KBM-7 (cell line): ENCODE measurements at places on chromosomes 2 and 18.

DNA sequence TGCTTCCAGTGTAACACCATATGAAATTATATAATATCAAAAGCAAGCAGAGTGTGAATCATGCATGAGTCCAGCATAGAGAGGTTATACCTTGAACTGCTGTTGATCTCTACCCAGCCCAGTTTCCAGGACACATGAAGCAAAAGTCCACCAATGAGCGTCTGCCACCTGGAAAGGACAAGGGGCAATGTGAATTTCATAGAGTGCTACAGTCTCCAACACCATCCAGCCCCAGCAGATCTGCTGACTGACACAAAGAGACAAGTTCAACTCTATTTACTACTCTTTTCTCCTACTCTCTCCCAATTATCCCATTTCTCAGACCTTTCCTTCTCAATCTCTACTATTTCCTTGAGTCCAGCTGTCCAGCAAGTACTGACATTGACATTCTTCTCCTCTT, 31.8 kb upstream of the RIOK3 start:
- no peak for DNase-seq

DNA sequence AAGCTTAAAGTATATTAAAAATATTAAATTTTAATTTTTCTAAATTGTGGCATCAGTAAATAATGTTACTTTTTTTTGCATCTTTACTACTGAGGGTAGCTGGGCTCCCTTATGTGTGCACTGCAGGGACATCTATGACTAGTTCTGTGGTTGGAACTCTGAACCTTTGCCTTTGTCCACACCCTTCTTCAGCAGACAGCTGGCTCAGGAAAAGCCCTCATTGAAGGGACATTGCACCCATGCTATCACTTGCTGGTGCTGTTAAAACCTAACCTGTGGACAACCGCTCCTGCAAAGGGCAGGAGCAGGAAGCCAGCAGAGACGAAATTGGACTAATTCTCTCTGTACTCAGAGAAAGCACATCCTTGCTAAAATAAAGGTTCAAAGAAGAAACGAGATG, 30.1 kb downstream of the MOCOS start:
- DNase-seq, result no peak

DNA sequence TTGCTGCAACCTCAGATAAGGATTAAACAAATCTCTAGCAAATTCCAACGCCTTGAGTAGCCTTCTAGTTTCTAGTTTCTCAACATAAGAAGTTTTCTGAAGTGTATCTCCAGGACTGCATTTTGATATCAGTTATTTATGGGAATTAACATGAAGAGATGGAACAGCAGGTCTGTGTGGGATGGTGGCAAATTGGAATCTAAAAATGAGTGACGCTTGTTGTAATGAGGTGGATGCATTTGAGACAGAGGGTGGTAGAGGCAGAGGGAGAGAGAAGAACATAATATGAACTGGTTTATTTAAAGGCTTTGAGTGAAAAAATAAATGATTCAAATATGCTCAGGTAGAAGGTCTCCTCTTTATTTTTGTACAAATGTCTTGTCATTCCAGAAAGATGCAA, 446.8 kb upstream of the GCFC2 start:
- DNase-seq, result no peak

DNA sequence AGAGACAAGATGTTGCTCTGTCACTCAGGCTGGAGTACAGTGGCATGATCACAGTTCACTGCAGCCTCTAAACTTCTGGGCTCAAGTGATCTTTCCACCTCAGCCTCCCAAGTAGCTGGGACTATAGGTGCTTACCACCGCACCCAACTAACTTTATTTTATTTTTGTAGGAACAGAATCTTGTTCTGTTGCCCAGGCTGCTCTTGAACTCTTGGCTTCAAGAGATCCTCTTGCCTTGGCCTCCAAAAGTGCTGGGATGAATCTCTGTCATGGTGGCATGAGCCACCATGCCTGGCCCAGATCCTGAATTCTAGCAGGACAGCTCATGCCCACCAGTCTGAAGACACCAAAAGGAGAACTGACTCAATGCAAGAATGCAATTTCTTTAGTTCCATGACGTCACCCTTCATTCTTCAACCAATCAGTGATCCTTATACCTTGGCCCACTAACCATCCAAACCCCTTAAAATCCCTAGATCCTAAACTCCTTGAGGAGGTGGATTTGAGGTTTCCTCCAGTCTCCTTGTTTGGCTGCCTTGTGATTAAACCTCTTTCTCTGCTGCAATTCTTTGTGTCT, 25.6 kb upstream of the CXXC1 start:
- no peak for DNase-seq

GRCh38 chr2:9690252-9690651, 59.5 kb upstream of the YWHAQ start:
- DNase-seq, result peak; percentile 36

GRCh38 chr2:37469126-37469525, 124.7 kb downstream of the QPCT start:
- no peak for DNase-seq

GRCh38 chr18:75070625-75071483, 138.1 kb downstream of the PTGR3 start:
- DNase-seq, result peak; percentile 84

DNA sequence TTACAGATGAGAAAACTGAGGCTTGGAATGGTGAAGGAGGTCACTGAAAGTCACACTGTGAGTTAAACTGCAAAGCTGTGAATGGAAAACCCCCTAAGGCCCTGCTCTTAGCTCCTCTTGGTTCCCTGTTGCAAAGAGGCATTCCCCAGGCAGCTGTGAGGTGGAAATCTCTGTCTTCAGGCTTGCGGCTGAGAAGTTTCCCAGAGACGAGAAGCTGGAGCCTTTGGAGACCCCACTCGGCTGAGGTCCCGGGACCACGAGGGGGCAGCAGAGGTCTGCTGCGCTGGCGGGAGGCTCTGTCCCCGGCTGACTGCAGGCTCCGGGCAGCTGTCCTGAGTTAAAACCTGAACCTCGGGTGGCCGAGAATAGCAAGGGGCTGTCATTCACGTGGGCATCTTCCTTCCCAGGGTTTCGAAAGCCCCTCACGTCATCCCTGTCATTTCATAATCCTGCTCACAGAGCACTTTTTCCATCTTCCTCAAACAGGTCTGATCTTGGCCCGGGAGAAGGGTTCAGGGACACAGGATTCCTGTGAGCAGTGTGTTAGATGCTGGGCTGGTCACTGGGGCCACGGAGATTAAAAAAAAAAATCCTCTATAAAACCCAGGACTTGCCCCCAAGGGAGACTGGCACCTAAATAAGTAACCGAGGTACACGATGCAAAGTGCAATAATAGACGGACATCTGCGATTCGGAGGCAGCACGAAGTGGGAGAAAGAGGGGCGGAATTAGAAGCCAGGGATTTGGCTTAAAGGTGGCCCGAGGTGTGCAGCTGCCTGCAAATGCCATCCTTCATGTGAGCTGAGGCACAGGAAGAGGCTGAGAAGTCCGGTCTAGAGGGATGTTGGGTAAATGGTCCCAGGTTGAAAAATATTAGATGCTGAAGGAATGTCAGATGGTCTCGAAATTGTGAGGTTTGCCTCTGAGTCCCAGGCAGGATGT, 24.6 kb upstream of the ATOH8 start:
- peak; percentile 80 for DNase-seq

DNA sequence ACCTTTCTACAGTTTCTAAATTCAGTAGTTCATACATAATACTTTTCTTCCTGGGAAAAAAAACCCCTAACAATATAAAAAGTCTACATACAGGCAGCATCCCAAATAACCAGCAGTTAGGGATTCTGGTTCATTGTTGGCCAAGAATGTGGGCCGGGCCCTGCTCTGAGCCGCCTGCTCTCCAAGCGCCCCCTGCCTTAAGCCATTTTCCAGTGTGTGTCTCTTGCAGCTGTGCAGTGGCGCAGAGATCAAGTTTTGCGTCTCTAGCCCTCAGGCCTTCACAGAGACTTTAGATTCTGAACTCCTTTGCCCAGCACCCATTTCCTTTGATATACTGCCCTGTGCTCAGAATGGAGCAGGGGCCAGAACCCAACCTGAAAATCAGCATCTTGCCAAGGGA, 32.9 kb downstream of the RMC1 start:
- no peak for DNase-seq

- DNase-seq, result no peak
Measured at GRCh38 chr2:11977766-11978524, 231.5 kb downstream of the LPIN1 start.

DNA sequence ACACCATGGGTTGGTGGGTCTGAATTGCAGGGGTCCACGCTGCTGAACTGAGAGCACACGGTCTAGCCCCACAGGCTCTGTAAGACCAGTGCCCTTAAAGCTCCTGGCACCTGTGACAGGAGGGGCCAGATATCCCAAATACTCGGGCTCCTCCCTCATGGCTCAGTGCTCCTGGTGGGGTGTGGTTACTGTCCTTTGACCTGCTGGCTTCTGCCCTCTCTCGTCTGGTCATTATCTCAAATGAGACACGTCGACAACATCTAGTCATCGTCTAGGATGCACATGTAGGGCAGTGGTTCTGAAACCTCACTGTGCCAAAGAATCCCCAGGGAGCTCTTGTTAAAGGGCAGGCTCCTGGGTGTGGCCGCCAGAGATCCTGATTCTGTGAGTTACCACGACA, 258.4 kb downstream of the LOXHD1 start:
- no peak for DNase-seq
